ENCODE measurements at places on chromosomes 7 and 10. TPM values are rescaled to one million over a fixed set of nuclear protein-coding genes. Genes with fewer than 3 reads are reported as not detected.

Gene TRPV5
- 0.10 TPM for total RNA-seq

Gene CREM
- 77.9 TPM for total RNA-seq

Gene MTERF1
- total RNA-seq: 18.4 TPM

Gene TFAM
- total RNA-seq: 56.3 TPM

Gene SFTPA1
- not detected for total RNA-seq

Gene HTR7
- total RNA-seq: not detected

Gene SKAP2
- total RNA-seq: 6.6 TPM

Gene NUDT13
- 0.42 TPM for total RNA-seq

Gene CARD11
- 143 TPM for total RNA-seq

Gene INMT
- 5.2 TPM for total RNA-seq

Gene TYW1B
- 3.9 TPM for total RNA-seq

Gene GTF2IRD1
- total RNA-seq: 0.80 TPM

Gene ITPRID1
- total RNA-seq: not detected

Gene ICA1
- total RNA-seq: 0.95 TPM

Gene OR6B1
- not detected for total RNA-seq

Gene FAM25A
- total RNA-seq: not detected

Gene EBF3
- not detected for total RNA-seq

Gene DLX6
- total RNA-seq: not detected

Gene CLRN3
- total RNA-seq: not detected

Gene CALCR
- total RNA-seq: not detected

Gene SEMA3C
- total RNA-seq: not detected

Gene GAD2
- not detected for total RNA-seq

Gene FZD1
- 0.68 TPM for total RNA-seq

Gene CTTNBP2
- total RNA-seq: not detected

Gene TCAF2
- 28.7 TPM for total RNA-seq

Gene AGR3
- total RNA-seq: not detected

Gene SUN3
- not detected for total RNA-seq

Measured in T-helper 1 cell treated with Interleukin-12 subunit alpha and Interleukin-12 subunit beta and Interleukin-4 antibody, amounts not matched to agents 30 ng/mL and 1 ng/mL, for 36 hours (primary cell).